ENCODE measurements at places on chromosomes 12 and 14.
A peak's percentile ranks its signal among the peaks of the same experiment; 100 is the strongest.

DNA sequence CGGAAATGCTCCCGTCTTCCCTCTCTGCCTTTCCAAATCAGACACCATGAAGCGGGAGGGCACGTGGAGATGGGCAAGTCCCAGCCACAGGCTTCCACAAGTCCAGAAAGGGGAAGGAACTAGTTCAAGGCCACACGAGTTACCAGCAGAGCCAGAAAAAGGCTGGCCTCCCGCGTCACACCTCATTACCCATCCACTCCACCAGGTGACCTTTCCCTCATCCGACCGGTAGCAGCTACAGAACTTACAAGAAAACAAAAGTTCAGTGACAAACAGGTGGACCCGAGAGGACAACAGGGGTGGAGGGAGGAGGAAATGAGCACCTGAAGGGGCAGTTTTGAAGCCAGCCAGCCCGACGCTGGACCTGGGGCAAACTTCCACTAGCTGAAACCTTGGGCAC lies 46.9 kb downstream of the CHGA start:
- no peak for DNase-seq

DNA sequence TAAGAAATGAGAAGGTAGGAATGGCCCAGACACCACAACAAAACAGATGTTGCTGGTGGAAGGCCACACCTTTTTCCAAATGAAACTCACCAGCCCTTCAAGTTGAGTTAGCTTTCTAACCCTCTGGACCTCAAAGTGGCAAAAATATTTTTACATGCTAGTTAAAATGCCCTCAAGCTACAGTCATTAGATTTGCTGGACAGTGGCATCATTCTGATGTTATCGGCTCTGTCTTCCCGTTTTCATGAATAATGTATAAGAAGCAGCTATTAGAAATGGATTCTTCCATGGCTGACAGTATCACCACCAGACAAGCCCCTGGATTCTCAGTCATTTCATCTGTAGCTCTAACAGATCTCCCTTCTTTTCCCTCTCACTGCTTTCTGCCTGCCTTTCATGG lies 37.1 kb upstream of the PLXNC1 start:
- no peak for DNase-seq

- no peak for DNase-seq
These were observed 7.0 kb upstream of the TNS2 start for GRCh38 chr12:53042607-53043454.

DNA sequence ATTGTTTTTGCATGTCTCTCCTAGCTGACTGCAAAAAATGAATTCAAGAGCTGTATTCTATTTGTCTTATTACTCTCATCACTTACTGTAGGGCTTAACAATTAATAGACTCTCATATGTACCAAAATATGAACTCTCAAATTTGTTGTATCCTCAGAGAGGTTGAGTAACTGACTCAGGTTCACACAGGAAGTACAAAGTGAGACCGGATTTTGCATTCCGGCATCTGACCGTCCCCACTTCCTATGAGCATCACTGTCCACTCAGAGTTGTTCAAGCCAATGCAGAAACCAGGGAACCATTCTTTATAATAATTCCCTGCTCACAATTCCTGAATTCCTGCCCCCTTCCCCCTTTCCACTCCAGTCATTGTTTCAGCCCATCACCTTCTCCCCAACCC lies 113.3 kb upstream of the AMIGO2 start:
- DNase-seq: no peak

- DNase-seq: no peak
These were observed 19.4 kb downstream of the PPP1R36 start for GRCh38 chr14:64569138-64569631.

DNA sequence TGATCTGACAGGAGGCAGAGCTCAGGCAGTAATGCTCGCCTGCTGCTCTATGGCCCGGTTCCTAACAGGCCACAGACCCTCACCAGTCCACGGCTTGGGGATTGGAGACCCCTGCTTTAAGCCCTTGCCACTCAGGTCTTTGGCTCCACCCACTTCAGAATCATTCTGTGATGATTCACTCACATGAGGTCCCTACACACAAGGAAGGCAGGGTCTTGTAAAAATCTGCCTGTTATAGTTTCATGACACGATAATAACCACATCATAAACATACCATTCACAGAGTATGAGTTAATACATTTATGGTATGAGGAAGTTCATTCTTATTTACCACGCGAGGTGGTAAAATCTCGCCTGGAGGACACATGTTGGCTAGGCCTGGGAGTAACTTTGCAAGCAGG lies 29.0 kb upstream of the MAX start:
- no peak for DNase-seq

DNA sequence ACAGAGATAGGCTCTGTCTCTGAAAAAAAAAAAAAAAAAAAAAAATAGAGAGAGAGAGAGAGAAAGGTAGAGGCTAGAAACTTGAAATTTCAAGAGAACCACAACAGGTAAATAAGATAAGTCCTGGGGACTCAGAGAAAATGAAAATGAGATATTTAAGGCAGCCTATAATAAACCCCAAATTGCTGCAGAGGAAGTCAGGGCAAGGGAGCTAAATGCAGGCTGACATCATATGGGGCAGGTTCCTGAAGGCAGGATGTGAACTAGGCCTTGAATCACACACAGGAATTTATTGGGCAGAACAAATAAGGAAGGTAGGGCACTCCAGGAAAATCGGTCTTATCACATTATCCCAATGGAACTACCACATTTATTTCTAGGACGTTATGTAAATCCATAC lies 54.9 kb upstream of the NUDT4 start:
- DNase-seq: no peak

- no peak for DNase-seq
These were observed 94.8 kb upstream of the ATP2B1 start for GRCh38 chr12:89803412-89803811.

- no peak for DNase-seq
These were observed 43.6 kb upstream of the TRIM9 start for GRCh38 chr14:51138404-51139103.

DNA sequence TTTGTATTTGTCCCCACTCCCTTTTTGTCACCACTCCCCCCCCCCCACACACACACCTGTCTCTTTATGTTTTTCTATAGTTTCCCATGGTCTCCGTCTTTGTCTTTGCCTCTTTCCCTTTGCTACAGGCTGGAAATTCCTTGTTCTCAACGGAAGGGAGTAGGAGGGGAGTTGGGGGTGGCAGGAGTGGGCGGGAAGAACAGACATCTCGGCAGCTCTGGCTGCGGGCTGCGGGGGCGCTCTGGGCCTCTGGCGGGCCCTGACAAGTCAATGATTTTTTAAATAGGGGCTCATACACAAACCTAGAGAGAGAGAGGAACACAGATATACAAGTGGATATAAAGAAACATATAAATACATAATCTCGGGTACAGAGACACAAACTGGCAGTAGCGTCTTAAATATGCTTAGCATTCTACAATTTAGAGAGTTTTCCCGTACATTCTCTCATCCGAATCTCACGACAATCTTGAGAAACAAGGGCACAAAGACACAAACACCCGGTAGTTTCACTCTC lies 2.4 kb upstream of the NAB2 start:
- DNase-seq: peak; percentile 87

DNA sequence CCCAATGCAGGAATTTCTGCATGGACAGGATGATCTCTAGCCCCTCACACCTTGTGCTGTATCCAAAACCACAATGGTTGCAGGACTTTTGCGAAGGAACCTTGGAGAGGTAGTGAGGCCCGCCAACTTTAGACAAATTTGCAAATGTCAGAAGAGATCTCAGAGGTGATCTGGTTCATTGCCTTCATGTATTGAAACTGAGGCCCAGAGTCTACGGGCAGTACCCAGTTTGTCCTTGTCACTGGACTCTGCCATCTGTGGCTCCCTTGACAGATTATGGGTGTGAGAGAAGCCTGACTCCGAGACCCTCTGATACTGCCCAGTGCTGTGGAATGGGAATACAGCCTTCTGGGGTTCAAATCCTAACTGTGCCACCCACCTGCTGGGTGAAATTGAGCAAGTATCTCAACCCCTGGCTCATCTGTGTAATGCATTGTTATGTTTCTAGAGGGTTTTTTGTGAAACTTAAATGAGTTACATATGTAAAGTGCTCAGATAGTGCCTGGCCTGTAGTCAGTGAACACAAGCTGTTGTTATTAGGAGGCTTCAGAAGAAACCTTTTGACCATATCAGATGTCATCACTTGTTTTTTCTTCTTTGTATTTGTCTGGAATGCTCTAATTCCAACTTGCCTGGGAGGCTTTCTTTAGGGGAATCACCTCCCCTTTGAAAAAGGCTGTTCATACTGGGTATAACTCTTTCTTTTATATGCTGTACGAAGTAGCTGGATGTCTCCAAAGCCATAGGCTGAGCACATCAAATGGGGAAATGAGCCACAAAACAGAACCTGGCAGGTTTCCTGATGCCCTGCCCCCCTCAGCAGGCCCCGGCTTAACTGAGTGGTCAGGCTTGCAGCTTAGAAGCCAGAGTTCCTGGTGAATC lies 71.4 kb upstream of the SRSF5 start:
- no peak for DNase-seq

DNA sequence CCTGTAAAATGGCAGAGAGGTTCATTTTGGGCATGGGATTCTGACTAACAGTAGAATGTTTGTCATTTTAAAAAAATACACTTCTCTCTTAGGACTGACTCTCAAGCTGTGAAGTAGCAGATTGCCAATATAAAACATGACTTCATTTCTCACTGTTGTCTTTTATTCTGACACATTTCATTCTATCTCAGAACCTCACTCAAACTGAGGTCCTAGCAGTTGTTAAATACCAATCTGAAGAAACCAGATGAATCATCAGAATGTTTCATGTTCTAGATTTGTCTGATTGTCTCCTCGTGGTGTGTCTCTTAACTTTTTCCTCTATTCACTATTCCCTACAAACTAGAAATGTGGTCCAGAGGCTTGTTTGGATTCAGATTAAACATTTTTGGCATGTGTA lies 276.5 kb upstream of the NPAS3 start:
- no peak for DNase-seq
